ENCODE measurements at places on chromosomes 13 and 19.
A peak's percentile ranks its signal among the peaks of the same experiment; 100 is the strongest.

DNA sequence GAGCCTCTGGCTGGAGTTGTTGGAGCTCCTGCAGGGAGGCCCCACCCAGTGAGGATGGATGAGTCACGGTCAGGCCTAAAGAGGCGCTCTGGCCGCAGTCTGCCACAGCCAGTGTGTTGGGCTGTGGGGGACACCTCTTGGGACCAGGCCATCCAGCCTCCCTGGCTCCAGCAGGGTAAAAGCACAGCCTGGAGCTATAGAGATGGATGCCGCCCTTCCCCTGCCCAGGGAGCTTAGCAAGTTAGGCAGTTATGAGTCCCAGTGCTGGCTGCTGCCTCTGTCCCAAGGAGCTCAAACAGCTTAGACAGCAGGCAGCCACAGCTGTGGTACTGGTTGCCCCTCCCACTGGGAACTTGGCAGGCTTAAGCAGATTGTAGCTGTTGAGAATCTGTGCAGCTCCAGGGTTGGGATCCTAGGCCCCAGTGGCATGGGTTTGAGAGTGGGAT is 100.9 kb downstream of the NDFIP2 start:
- DNase-seq, result no peak

DNA sequence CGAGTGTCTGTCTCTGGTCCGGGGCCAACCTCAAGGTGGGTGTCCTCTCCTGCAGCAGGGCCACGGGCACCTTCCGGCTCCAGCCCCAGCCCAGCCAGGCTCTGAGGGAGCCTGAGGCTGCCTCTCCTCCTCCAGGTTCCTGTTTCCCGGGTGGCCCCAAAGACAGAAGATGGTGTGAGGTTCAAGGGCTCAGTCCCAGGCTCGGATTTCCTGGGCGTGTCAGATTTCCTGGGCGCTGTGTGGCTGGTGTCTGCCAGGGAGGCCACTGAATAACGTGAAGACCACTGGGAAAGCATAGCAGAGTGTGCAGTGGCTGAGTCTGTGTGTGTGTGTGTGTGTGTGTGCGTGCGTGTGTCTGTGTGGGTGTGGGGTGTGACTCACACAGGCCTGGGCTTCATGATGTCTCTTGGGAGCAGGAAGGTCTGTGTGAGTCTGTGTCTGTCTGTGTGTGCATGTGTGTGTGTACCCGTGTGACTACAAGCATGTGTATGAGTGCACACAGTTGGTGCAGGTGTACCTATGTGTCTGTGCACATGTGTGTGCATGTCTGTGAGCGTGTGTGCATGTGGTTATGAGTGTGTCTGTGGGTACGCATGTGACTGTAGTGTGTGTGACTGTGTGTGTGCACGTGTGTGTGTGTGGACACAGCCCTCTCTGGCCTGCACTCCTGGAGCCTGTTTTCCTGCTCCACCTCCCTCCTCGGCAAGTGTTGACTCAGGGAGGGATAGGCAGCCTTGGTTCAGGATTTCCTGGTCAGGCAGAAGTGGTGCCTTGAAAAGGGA is 28.3 kb downstream of the CEBPA start:
- no peak for DNase-seq

GRCh38 chr13:84705982-84706710 is 823.9 kb upstream of the SLITRK1 start:
- DNase-seq, result no peak

GRCh38 chr19:7705387-7706187 is 3.7 kb upstream of the FCER2 start:
- DNase-seq, result peak; percentile 43

DNA sequence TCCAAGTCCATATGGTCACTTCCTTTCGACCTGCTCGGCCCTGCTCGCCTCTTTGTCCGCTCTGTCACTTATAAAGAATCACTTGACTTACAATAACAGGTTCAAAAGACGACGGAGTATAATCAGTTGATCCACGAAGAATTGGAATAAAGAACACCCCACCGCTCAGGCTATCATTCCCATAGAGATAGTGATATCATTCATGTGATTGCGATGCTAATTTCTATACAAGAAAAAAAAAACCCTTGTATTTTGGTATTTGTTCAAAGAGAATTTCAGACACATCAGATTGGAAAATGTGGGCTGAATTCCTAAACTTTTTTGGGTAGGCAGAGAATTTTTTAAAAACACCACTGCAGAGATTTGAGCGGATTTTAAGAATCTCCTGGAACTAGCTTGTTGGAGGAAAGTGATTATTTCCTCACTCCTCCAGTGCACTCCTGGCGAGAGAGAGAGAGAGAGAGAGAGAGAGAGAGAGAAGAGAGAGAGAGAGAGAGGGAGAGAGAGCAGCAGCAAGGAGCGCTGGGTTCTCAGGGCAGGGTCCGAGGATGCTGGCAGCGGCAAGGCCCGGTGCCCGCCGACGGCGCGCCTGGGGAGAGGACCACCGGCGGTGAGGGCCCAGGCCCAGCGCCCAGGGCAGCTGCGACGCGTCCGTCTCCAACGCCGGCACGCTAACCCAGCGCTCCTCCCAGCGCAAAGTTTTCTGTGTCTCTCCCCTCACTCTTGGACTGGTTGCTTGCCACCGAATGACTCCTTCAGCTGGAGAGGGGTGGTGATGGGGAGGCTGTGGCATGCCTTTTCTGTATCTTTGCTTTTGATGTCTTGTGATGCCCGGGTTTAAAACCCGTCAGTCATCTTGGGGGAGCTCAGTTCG is 149.0 kb upstream of the ZNF536 start:
- DNase-seq, result no peak

GRCh38 chr19:13996928-13997630 is 9.0 kb downstream of the RFX1 start:
- no peak for DNase-seq

- DNase-seq, result no peak
These were observed 162.3 kb downstream of the KLF5 start for GRCh38 chr13:73220966-73221720.

- DNase-seq, result no peak
These were observed 14.0 kb downstream of the ELF1 start for GRCh38 chr13:41004875-41005693.

DNA sequence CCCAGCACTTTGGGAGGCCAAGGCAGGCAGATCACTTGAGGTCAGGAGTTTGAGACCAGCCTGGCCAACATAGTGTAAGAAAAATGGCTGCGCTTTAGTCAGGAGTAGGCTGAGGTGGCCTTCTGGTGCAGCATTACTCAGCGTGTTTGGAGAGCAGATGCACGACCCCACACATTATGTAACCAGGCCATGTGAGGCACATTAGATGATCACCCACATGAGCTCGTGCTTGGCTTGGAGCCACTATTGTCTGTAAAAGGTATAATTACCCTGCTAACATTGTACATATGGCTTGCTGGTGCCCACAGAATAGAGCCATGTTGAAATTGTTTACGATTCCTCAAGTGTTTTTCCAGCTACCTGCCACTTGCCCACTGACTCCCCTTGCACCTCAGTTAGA is 24.0 kb upstream of the SCEL start:
- no peak for DNase-seq

- no peak for DNase-seq
These were observed 134.5 kb upstream of the KL start for GRCh38 chr13:32881777-32882145.

- DNase-seq, result no peak
These were observed 604.4 kb upstream of the SPRY2 start for GRCh38 chr13:80945328-80945727.

DNA sequence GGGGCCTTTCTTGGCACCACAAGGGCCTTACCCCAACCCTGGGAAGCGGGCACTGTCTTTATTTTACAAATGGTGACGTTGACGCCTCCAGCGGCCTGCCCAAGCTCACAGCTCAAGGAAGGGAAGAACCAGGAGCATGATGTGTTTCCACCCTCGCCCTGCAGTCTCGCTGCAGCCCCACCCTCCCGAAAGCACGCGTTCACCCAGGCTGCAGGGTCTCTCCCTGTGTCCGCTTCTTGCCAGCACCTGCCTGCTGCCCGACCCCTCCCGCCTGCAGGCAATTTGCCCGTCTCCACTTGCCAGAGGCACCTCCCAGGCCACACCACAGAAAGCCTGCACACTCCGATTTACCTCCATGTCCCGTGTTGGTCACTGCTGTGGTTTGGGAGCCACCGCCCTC is 76.6 kb downstream of the SLC15A1 start:
- DNase-seq, result no peak

Measured in activated naive CD8-positive, alpha-beta T cell treated with anti-CD3 and anti-CD28 coated beads, Interleukin-2, amount 50 U/mL, for 16 hours (primary cell).